ENCODE measurements at places on chromosomes 12 and 14.

DNA sequence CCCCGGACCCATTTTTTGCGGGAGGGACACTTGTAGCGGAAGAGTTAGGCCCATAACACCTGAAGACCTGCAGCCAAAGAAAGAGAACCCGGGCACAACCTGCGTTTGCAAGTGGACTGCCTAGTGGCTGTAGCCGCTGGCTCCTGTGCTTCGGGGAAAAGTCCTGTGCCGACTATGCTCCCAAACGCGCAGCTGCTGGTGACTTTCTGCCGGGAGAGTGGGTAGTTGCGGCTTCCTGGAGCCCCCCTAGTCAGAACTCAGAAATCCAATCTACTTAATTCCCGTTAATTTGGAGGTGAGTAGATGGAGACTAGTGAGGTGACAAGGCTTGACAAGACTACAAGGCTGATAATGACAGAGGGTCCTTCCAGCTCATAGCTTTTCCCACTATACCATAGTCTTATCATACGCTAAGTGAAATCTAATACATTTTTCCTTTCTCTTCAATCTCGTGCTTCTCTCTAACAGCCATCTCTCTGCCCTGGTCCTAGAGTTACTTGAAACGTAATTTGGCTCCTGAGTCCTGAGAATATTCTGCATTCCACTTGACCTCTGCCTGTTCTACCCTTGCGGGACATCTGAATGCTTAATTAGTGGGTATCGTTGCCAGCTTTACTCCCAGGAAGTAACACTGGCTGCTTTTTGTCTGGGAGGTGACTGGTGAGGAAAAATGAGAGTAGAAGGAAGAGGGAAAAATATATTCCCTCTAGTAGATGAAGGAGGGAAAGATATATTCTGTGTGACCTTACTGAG lies 556 bp downstream of the MTHFD1 start:
- peak; percentile 71 for DNase-seq

- DNase-seq = no peak
Measured at GRCh38 chr12:88993651-88994050, 358.6 kb downstream of the DUSP6 start.

DNA sequence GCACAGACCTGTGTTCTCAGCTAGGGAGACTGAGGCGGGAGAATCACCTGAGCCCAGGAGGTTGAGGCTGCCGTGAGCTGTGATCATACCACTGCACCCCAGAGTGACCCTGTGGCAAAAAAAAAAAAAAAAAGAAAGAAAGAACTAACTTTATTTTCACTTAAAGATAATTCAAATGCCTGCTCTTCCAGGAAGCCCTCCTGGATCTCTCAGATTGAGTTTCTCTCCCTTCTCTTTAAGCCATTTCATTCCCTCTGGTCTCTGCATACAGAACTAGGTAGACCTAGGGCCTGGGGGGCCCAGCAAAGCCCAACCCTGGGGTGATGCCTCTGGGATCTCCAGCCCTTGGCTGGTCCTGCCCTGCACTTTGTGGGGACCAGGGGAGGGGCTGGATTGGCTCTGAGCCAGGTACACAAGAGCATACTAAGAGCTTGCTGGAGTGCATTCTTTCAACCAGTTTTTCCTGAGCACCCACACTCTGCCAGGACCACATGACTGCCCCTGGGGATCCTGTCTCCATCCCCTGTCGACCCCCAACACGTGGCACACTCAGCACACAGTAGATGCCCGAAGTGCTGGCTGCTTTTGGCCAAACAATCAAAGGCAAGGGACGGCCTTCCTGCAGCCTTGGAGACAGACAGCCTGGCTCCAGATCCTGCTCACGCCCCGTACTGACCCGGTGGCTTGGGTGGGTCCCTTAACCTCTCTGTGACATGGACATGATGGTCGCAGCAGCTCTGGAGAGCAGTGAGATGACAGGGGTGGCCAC lies 52.7 kb downstream of the CYP46A1 start:
- no peak for DNase-seq

DNA sequence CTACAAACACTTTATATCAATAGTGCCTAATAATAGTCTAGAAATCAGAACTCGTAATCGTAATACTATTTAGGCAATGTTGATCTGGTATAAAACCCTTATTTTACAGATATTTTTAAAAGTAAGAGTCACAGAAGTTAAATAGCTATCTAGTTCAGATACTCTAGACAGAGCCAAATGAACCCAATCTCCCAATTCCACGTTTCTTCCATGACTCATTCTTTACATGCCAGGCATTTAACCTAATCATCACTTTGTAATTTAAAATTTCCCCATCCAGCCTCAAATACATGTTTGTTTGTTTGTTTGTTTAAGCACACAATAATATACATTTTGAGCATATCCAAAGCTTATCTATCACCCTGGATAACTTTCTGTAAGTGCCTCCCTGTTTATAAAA lies 36.4 kb upstream of the GARIN6 start:
- DNase-seq = no peak

- no peak for DNase-seq
Measured at GRCh38 chr14:57417228-57417627, 26.8 kb downstream of the NAA30 start.

GRCh38 chr12:58148405-58148804 lies 207.0 kb downstream of the ATP23 start:
- DNase-seq = peak; percentile 94

- no peak for DNase-seq
Measured at GRCh38 chr12:41467591-41468325, 279.6 kb downstream of the PDZRN4 start.

- DNase-seq = no peak
Measured at GRCh38 chr12:40635141-40635731, 57.0 kb upstream of the CNTN1 start.

- no peak for DNase-seq
Measured at GRCh38 chr12:109723311-109723881, 9.8 kb downstream of the FAM222A start.

GRCh38 chr14:20427231-20428009 lies 8.5 kb downstream of the KLHL33 start:
- DNase-seq = peak; percentile 60

- DNase-seq = peak; percentile 44
Measured at GRCh38 chr14:54805070-54805444, 97.6 kb downstream of the GCH1 start.

DNA sequence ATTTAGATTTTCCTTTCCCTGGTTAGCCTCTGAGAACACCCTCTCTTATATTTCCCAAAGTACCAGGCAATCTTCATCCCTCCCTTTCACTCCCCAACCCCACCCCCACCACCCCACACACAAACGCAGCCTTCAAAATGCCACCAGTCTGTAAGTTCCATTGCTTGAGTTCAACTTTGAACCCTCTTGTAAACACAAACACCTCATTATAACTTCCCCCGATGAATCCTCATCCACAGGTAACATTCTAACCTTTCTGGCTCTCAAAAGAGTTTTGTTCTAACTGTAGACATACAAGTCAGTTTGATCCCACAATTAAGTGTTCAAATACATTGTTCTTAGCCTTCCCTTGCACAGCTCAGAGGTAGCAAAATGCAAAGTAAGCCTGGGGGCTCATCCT lies 199.4 kb upstream of the FOXN3 start:
- no peak for DNase-seq

DNA sequence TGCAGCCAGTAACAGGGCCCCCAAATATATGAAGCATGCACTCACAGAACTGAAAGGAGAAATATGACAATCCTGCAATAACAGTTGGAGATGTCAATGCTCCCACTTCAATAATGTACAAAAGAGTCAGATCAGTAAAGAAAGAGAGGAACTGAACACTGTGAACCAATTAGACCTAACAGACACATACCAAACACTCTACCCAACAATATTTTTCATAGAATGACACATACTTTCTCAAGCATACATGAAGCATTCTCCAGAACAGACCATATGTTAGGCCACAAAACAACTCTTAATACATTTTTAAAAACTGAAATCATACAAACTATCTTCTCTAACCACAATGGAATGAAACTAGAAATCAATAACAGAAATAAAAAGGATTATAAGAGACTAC lies 80.2 kb downstream of the ELK3 start:
- DNase-seq = no peak

- peak; percentile 51 for DNase-seq
Measured at GRCh38 chr12:131644481-131644880, 66.4 kb upstream of the SFSWAP start.

GRCh38 chr14:69046476-69046860 lies 67.4 kb upstream of the ACTN1 start:
- no peak for DNase-seq

DNA sequence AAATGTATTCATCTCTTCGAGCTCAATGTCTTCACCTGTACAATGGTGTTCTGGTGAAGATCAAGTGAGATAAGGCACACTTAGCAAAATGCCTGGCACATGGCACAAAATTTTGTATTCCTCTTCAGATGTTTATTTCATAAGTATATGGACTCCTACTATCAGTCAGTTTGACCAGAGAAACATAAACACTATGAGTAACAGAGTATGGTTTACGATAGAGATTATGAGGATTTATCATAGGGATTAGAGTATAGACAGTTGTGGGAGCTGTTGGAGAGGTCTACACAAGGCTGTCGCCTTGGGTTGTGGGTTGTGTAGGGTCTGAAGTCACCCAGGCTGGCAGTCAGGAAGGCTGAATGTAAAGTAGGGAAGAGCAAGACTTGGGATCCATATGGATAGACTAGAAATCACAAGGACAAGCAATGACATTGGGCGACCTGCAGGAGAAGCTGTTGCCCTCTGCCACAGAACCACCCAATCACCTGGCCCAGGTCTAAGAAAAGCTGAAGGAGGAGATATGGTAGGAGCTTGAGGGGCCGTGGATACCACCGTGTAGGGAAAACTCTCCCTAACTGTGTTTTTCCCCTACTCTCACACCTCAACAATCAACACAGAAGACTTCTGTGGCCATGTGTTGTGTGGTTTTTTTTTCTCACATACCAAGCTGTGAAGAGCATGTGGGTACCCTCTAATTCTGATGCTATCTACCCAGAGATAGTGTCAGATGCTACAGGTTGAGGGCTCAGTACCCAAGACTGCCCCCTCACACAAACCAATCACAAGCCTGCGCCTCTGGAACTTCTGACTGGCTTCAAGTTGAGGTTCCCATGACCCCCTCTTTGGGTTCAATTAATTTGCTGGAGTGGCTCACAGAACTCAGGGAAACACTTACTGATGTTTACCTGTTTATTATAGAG lies 27.2 kb upstream of the RESF1 start:
- DNase-seq = no peak

DNA sequence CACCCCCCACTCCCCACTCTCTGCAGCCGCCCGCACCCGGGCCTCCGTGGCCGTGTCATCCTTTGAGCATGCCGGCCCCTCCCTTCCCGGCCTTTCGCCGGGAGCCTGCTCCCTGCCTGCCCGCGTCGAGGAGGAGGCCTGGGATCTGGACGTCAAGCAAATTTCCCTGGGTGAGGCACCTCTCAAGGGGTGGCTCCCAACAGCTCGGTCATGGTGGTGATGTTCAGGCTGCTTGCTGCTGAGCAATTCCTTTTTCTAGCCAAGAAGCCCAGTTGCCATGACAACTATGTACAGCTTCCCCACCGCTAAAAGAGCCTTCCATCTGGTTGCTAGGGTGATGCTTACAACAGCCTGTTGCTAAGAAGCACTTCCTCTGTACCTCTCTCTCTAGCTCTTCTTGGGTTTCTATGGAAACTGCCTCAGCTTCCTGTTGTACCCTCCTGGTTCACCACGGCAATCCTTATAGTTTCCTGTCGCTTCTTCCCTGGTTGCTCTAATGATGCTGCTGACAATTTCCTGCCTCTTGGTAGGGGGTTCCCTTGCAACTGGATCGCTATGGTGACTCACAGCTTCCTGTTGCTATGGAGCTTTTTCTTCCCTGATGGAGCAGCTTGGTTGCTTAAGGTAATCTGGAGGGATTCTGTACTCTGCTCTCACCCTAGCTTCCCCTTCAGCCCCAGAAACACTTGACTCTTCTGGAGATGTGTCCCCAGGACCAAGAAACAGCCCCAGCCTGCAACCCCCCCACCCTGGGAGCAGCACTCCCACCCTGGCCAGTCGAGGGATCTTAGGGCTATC lies 11.0 kb downstream of the ZNF219 start:
- peak; percentile 76 for DNase-seq

GRCh38 chr14:104975481-104976197 lies 2.5 kb downstream of the AHNAK2 start:
- peak; percentile 70 for DNase-seq

GRCh38 chr12:75727577-75727976 lies 216.2 kb upstream of the KRR1 start:
- peak; percentile 64 for DNase-seq

Measured in islet precursor cell (in vitro differentiated cells).